ENCODE measurements at places on chromosomes 2 and 18.

GRCh38 chr2:9197916-9198315 lies 8.7 kb upstream of the ASAP2 start:
- no peak for DNase-seq

- DNase-seq = no peak
These were observed 290.7 kb downstream of the CYP26B1 start for GRCh38 chr2:71856773-71857525.

GRCh38 chr2:9234680-9235146 lies 28.1 kb downstream of the ASAP2 start:
- DNase-seq = no peak

DNA sequence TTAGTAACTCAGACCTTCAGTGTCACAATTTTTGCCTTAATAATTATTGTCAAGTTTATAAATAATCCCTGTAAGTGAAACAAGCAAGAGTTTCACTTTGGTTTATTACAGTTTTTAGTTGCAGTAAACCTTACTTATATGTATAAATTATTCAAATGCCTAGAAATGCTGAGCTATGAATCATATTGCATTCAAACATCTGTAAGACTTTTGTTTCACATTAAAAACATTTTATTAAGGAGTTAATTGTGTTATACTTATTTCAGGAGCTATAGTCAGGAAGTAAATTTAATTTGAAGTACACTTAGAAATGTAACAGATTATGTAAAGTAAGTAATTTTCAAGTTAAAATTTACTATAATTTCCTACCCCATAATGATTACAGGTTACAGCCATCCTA lies 3.9 kb upstream of the ETAA1 start:
- DNase-seq = no peak

- DNase-seq = no peak
These were observed 11.6 kb downstream of the STK11IP start for GRCh38 chr2:219609149-219609750.

- no peak for DNase-seq
These were observed 58.2 kb upstream of the DYNC1I2 start for GRCh38 chr2:171629113-171629512.

DNA sequence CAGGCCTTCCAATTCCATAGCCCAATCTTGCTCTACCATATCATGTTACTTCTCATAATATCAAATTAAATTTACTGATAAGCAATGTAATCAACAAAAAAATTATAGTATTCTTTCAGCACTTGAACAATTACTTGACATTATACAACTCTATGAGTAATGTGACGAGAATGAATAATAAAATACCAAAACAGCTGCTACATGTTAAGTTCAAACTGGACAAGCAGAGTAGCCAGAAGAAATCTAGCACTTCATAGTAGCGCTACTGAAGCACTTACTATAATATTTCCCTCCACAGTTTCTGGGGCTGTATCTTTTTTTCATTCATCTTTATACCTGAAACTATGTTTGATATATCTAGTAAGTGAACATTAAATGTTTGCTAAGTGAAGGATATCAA lies 14.9 kb downstream of the PPP3R1 start:
- no peak for DNase-seq

- DNase-seq = no peak
These were observed 67.7 kb downstream of the TAF4B start for GRCh38 chr18:26293982-26294381.

GRCh38 chr2:12890066-12890465 lies 173.3 kb downstream of the TRIB2 start:
- no peak for DNase-seq

DNA sequence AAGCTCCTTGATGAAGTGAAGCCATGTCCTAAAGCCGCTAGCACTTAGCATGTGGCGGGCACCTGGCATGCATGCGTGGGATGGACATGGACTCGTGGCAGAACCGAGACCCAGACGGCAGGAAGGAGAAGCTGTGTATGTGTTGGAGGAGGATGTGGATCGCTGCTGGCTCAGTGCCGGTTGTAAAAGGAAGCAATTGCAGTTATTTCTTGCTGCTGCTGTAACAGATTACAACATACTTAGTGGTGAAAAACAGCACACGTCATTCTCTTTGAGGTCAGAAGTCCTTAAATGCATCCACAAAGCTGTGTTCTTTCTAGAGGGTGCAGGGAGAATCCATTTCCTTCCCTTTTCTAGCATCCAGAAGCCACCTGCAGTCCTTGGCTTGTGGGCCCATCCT lies 74.6 kb downstream of the AGAP1 start:
- no peak for DNase-seq

GRCh38 chr18:9058406-9058805 lies 44.1 kb upstream of the NDUFV2 start:
- DNase-seq = no peak

GRCh38 chr2:220446106-220446712 lies 818.8 kb downstream of the SLC4A3 start:
- DNase-seq = no peak

DNA sequence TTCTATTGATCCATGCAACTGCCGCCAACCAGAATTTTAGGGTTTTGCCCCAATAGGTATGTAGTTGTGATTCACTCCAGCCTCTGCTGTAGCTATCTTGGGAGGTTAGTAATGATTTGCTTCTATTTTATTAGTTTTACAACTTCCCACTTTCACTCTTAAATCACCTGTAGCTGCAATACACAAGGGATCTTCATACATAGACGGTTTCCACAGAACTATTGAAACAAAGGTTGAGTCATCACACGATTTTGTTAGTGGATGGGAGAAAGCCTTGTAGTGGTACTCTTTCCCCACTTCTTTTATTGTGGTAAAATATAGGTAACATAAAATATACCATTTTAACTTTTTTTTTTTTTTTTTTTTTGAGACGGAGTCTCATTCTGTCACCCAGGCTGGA lies 104.2 kb upstream of the SPRED2 start:
- no peak for DNase-seq

- DNase-seq = no peak
These were observed 100.0 kb downstream of the BAZ2B start for GRCh38 chr2:159516241-159516758.

- no peak for DNase-seq
These were observed 62.8 kb upstream of the SP3 start for GRCh38 chr2:174027956-174028355.
